ENCODE measurements at places on chromosomes 13 and 19.

GRCh38 chr19:33291623-33292534 is 10.5 kb downstream of the CEBPA start:
- DNase-seq: no peak

DNA sequence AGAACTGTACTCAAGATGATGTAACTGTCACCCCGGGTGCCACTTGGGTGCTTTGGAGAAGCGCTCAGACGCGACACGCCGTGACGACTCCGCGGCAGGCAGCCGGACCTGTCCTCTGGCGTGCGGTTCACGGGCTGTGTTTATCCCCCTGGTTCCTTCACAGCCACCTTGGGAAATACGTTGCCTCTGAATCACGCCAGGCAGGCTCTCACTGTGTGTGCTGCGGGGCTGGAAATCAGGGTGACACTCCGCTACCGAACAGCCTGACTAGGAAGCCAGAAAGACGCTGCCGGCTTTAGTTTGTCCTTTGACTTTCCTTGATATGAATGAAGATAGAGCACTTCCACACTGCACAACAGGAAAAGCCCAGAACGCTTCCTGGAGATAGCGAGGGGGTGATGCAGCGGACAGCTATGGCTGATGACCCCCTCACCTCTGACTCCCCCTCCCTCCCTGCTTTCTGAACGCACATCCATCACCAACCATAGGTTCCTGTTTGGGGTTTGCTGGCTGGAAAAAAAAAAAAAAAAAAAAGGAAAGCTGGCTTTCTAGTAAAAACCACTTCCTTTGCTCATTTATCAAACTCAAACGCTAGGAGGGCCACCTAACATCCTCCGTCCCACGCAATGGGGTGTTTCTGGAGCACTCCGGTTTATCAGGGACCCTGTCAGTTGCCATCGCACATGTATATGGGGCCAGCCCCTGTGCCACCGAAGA is 3.7 kb upstream of the GP6 start:
- DNase-seq: no peak

GRCh38 chr19:1047696-1048147 is 7.8 kb downstream of the ABCA7 start:
- DNase-seq: peak; percentile 58

GRCh38 chr19:30549151-30549550 is 177.0 kb downstream of the ZNF536 start:
- no peak for DNase-seq

DNA sequence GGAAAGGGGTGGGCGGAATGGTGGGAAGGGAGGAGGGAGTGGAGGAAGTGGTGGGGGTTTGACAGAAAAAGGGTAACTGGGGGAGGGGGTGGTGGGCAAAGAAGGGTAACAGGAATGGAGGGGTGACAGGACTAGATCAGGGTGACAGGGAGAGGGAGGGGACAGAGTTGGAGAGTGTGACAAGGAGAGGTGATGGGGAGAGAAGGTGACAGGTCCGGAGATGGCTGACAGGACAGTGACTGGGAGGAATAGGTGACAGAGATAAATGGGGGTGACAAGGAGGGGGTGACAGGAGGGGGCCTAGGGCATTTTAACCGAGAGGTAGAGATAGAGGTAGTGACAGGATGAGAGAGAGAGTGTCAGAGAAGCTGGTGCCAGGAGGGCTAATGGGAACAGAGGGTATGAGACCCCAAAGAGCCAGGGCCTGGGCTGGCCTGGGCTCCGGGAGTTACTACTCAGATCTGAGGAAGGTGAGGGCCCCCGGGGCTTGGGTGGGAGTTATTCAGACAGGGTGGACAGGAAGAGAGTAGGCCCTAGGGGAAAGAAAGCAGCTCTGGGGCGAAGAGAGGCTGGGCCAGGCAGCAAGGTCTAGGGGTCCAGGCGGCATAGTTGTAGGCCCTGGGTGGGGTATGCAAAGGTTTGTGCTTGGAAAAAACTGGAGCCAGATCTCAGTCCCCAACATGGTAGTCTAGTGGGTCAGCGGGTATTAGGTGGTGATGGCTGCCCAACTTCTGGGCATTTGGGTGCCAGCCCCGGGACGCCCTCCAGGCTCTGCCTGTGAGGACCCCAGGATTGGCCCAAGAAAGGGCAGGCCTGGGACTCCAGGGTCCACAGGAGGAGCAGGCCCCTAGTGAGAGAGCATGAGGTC is 660 bp downstream of the CIC start:
- peak; percentile 46 for DNase-seq

GRCh38 chr13:47472516-47472915 is 528.6 kb downstream of the SUCLA2 start:
- no peak for DNase-seq

DNA sequence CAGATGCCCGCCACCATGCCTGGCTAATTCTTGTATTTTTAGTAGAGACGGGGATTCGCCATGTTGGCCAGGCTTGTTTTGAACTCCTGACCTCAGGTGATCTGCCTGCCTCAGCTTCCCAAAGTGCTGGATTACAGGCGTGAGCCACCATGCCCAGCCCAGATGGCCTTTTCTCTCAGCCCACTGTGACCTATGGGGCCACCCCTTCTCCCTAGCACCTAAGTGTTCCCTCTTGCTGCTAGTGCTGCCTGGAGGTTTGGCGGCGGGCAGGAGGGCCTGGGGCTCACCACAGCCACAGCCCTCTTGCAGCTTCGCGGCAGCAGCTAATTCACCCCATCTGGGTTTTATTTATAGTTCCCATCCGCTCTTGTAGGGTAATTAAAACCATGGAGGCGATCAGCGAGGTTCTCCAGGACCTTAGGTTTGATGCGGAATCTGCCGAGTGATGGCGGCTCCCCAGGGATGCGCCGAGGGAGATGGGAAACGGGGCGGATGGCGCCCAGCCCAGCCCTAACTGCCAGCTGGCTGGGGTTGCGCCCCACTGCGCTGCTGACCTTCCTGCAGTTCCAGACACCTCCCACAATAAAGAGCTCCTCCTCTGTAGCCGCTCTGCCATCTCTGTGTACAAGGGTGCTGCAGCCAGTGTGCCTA is 3.3 kb downstream of the REX1BD start:
- DNase-seq: no peak

- DNase-seq: no peak
Measured at GRCh38 chr13:29535663-29536655, 59.5 kb downstream of the SLC7A1 start.

All from pancreas (tissue), 10 donors.